ENCODE measurements at places on chromosomes 16 and 17.
A peak's percentile ranks its signal among the peaks of the same experiment; 100 is the strongest.

GRCh38 chr17:6577686-6578263 lies 21.4 kb upstream of the PITPNM3 start:
- no peak for DNase-seq

- DNase-seq: peak; percentile 78
These were observed 3.4 kb downstream of the SGCA start for GRCh38 chr17:50169121-50169764.

- DNase-seq: no peak
These were observed 1.7 kb downstream of the RASD1 start for GRCh38 chr17:17494499-17494869.

GRCh38 chr17:63082273-63082861 lies 116.3 kb downstream of the TANC2 start:
- DNase-seq: no peak

DNA sequence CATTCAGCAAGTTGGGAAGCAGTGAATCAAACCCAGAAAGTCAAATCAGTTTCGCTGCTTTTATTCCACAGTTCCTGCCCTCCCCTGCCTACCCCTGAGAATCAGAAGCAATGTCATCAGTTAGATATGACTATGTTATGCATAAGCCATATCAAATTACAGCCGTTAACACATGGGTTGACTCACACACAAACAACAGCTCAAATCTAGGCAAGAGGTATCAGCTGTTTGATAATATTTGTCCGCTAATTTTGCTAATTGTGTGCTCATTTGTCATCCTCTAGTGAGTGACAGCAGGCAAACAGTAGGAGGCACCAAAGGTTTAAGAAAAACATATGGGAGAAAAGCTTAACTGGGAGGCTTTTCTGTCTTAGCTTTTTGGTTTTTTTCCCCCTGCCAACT lies 327.4 kb upstream of the CCL2 start:
- DNase-seq: no peak

DNA sequence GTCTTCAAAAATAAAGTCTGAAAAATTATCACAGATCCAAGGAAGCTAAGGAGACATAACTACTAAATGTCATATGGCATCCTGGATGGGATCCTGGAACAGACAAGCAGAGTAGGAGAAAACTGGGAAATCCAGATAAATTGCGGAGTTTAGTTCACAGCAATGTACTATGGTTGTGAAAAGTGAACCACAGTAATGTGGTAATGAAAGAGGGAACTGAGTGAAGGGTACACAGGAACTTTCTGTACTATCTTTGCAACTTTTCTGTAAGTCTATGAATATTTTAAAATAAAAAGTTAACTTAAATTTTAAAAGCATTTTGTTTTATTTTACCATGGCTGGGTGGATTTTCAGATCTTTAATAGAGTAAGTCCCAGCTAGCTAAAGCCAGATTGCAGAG lies 16.3 kb downstream of the SLFN12L start:
- DNase-seq: no peak

- DNase-seq: no peak
These were observed 15.4 kb downstream of the ACSM1 start for GRCh38 chr16:20681821-20682760.

DNA sequence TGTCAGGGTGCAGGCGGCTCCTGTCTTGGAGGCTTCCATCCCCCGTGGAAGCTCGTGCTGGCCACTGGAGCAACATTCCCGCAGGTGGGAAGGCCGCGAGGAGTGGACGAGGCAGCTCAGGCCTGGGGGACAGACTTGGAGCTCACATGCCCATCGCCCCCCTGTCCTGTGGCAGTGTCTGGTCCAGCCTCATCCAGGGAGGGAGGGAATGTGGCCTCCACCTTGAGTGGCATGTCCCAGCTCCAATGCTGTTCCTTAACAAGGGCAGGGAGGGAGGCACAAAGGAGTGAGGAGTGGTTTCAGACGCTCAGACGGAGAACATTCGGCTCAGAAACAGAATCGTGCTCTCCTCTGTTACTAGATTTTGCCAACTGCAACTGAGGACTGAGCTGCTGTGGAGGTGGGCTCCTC lies 159.4 kb upstream of the CHMP6 start:
- no peak for DNase-seq

GRCh38 chr17:80441133-80441578 lies 26.2 kb downstream of the ENDOV start:
- DNase-seq: peak; percentile 62

DNA sequence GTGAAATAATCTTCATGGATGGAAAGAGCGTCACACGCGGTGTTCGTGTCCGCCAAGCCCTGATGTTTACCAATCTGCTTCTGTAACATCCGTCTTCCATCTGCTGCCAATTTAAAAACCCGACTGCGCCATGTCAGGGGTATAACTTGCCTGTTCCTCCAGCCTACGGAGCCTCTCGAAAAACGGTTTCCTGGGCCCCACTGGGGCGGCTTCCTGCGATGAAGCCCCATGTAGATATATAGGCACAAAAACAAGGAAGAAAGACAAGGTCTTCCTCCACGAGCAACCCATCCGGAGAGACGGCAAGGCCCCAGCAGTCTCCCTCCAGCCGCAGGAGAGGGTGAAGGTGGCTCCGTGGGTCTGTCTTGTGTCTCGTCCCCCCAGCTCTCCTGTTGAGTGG lies at the start of gene PTX4:
Gene PTX4 (minus strand): TSS at position 326 of the 400 bp plus-strand sequence. CDS start 35 bp downstream, at position 291.
- DNase-seq: no peak

DNA sequence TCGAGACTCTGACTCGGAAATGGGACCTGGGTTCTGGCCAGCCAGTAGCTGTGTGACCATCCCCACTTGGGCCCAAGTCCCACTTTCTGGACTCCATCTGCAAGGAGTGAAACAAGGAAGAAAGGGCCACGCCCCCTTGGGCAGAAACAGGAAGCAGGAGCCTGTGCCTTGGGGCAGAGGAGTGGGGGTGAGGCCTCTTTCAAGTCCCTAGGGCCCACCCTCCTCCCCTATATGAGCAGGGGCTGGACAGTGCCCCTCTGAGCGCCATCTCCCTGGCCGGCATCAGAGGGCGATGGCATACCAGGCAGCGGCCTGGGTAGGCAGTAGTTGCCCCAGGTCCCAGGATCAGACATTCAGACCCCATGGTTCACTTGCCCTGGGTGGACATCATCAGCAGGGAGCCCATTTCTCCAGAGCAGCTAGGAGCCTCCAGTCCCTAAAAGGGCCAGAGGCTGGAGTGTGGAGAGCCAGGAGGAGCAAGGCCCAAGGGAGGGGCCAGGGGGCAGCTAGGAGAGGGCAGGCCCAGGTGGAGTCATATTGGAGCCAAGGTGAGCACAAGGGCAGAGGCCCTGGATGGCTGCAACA lies 7.1 kb downstream of the BCAR1 start:
- no peak for DNase-seq

DNA sequence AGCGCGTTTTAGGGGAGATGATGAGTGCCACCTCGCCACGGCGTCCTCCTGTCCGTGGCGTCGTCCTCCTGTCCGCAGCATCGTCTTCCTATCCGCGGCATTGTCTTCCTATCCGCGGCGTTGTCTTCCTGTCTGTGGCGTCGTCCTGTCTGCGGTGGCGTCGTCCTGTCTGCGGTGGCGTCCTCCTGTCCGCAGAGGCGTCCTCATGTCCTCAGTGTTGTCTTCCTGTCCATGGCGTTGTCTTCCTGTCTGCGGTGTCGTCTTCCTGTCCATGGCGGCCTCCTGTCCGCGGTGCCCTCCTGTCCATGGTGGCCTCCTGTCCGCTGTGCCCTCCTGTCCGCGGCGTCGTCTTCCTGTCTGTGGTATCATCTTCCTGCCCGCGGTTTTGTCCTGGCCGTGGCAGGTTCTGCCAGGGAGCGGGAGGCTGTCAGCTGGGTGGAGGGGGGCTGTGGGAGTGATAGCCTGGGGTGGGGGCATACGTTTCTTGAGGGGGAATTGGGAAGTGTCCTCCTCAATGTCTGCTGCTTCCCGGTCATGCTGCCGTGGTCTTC lies 30.9 kb downstream of the TBCD start:
- no peak for DNase-seq

- no peak for DNase-seq
These were observed 21.4 kb downstream of the MMP15 start for GRCh38 chr16:58046936-58047335.

DNA sequence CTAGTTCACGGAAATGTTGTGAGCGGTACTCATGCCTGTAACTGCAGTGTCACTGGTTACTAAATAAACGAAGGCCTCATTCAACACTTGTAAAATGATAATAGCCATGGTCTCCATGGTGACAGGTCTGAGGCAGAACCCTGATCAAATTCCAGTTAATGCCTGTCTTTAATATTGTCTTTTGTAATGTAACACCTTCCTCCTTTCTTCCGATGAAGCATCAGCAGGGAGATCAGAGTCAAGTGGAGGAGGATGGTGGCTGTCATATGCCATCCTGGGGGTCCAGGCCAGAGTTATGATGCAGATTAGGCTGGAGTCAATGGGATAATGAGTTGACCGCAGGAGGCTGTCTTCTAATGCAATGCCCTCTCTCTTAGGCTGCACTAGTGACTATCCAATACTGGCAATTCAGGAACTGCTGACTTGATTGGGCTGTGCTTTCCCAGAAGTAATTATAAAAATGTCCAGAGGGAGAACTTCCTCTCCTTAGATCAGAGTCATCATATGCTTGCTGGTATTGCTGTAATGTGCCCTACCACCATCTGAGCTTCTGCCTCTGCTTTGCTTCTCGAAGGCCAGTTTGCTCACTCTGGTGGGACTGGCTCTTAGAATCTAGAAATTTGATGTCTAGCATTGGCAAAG lies 419.1 kb downstream of the CA10 start:
- no peak for DNase-seq

GRCh38 chr16:55746081-55746480 lies 86.8 kb downstream of the CES1 start:
- no peak for DNase-seq

GRCh38 chr16:57256601-57257395 lies 11.7 kb downstream of the ARL2BP start:
- DNase-seq: no peak

DNA sequence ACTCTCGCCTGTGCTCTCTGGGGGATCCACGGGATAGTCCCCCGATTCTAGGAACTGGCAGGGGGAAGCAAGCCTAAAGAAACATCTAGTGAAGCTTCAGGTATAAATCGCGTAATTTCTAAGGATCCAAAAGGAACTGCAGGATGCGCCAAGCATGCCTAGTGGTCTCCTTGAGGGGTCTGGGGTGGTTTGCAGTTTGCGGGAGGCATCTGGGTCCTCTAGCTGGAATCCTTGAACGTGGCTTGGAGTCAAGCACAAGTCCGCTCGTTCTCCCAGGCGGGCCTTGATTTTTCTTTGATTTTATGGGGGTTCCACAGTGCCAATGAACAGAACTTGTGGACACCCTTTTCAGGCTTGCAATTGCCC lies 1000.5 kb downstream of the KCNJ18 start:
- DNase-seq: no peak

DNA sequence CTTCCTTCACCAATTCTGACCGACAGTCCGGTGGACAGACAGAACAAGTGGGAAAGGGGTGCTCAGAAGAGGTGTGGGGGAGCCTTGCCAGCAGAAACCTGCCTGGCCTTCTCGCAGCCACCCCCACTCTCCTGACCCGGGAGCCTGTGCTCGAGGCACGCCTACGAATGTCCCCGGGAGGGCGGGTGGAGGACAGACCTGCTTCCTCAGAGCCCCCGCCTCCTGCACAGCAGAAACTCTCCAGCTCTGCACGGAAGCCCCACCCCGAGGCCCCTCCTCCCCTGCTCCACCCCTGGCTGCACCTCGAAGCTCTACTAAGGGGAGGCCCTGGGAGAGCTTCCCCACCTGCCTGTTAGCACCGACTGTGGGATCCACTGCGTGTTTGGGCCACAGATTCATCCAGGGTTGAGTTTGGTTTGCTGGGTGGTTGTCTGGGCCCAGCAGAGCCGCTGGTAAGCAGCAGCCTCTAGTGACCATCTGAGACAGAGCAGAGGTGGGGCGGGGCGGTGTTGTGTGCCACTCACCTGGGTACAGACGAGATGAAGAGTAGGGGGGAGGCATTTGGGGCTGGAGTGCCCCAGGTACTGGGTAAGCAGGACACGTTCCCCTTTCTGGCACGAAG lies 6.2 kb downstream of the TAF1C start:
- no peak for DNase-seq

GRCh38 chr16:82562183-82562683 lies 64.5 kb upstream of the CDH13 start:
- DNase-seq: no peak

DNA sequence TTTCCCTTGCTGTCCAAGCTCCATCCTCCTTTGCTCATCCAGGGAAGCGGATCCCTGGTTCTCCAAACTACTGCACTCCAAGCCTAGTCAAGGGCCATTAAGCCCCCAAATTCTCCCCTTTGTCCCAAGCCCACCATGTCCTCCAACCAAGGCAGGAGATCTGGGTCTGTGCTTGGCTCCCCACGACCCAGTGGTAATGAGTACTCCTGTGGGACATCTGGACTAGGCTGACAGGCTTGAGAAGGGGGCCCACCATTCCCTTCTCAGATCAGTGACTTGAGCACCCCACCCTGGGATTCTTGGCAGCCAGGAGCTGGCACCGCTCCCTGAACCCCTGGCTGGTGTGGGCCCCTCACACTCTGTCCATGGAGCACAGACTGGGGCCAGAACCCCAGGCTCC lies 17.1 kb downstream of the OSBPL7 start:
- DNase-seq: no peak

- no peak for DNase-seq
These were observed 7.8 kb downstream of the B9D1 start for GRCh38 chr17:19354748-19355147.

GRCh38 chr16:84137287-84137686 lies 7.7 kb downstream of the HSDL1 start:
- no peak for DNase-seq

- peak; percentile 78 for DNase-seq
These were observed 44.3 kb downstream of the SOCS3 start for GRCh38 chr17:78315355-78316114.

DNA sequence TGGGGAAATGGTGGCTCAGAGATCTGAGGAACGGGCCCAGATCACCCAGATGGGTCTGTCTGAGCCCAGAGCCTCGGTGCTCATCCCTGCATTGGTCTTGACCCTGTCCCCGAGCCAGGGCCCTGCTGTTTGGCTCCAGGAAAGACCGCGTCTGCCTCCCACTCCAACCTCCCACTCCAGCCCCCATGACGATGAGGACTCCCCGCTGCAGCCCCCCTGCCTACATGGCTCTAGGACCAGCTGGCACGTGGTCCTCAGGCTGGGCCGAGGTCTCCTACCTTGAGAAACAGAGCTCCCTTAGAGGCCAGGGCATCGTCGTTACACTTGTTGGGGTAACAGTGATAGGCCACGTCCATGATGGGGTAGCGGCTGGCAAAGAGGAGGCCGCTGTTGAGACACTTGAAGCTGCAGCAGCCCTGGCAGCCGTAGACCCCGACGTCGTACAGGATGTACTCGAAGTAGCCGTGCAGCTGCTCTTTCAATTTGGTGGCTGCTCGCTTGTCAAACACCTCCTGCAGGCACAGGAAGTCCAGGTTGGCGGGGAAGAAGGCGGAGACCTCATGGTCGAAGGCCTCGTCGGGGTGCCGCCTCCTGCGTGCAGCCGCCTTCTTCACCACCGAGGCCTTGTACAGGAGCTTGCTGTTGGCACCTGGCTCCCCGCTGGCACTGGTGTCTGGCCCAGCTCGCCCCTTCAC lies 59.9 kb downstream of the PRMT7 start:
- DNase-seq: peak; percentile 61

GRCh38 chr16:64305663-64306062 lies 816.2 kb downstream of the CDH11 start:
- DNase-seq: no peak

- no peak for DNase-seq
These were observed 10.0 kb downstream of the LRRC36 start for GRCh38 chr16:67336648-67337047.
